Activated CD8-positive, alpha-beta memory T cell treated with anti-CD3 and anti-CD28 coated beads for 1 hour (primary cell): ENCODE measurements at places on chromosomes 3 and 15.

DNA sequence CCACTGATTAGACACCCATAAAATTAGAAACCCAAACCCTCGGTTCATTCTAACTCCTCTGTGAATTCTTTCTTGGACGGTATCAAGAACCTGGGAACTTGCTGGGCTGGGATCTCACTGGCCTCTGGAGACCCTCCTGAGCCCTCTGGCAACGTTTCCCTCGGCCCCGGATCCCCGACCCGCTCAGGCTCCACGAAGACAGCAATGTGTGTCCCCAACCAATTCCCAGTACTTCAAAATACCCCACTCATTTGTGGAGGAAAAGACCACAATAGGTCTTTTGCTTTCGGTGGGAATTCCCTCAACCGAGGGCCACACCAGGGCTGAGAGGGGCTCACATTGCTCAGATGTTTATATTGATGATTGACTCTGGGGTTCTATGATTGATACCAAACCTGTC lies 117.9 kb upstream of the PRR20G start:
- no peak for DNase-seq

DNA sequence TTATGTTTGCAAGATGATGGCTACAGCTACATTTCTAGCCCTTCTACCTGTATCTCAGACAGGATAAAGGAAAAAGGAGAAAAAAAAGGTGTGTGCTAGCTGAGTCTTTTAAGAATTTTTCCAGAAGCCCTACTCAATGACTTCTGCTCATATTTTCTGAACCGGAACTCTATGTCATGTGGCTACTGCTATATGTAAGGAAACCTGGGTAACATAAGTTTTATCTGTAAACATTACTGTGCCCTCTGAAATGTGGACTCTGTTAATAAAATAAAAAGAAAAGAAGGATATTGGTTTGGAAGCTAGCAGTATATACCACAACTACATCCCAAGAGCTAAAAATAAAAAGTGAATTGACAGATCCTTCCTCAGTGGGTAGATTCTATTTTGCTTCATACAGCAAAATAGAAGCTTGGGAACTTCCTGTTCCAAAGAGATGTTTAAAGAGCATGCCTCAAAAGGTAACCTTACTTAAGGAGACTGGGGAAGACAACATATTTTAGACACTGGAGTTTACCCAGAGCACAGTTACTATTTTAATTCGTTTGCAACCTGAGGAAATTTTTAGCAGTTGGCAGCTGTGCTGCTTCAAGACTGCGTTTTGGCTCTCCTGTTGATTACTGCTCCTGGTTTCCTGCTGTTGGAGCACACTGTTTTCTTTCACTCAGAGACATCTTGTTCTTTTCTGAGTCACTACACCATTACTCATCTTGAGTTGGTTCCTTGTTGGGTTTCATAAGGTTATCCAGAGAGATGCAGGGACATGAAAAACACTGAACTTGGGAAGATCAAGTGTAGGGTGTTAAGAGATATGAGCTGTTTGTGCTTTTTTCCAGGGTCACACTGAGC lies 280.7 kb downstream of the NFKBIZ start:
- no peak for DNase-seq

DNA sequence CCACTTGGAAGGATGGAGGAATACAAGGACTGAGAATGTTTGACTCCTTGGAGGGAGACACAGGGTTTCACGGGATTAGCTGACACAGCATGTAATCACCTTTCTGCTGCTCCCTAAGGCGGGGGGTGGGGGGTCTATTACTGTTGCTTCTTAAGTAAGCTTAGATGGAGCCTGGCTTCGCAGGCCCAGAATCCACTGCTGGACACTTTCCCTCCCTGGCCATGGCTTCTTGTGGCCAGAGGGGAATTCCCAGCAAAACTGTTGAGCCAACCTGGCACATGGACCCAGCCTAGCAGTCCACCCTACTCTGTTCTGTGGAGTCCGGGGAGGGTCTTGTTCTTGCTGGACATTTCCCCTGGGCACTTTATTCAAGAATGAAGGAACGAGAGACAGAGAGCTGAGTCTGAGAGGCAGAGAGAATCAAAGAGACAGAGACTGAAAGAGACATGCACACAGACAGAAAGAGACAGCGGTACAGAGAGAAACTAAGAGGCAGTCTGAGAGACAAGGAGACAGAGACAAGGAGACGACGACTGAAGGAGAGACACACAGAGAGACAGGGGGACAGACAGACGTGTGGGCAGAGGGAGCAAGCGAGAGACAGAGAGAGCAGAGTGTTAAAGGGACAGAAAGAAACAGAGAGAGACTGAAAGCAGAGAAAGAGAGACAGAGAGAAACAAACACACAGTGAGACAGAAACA lies 55.6 kb upstream of the DLG1 start:
- DNase-seq: no peak

DNA sequence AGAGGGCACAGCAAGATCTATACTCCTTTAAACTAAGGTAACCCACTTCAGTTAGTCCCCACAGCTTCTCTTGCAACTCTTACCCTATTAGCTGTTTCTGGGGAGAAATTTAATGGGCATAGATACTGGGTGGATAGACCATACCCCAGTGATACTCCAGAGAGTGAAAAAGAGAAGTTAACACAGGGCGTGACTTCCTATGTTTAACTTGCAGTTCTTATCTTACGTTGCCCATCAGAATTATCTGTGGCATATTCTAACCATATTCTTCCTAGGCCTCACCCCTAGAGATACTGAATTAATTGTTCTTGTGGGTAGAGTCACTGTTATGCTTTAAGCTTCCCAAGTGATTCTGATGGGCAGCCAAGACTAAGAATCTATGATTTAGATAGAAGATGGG lies 485.4 kb upstream of the TPRG1 start:
- DNase-seq: no peak

DNA sequence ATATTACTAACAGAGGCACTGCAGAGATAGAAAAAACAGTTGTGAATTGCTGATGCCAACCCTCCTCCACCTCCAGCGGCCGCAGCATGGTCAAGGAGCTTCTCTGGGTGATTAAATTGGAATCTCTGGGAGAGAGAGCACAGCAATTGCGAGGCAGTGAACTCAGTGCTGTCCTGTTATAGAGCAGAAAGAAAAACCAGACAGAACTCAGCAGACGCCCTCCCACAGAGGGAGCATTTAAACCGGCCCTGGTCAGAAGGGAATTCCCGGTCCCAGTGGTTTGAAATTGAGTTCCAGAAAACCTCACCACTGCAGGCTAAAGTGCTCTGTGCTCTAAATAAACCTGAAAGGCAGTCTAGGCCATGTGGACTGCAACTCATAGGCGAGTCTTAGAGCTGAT lies 175.4 kb downstream of the SQOR start:
- DNase-seq: no peak

GRCh38 chr3:76873532-76874242 lies 166.2 kb upstream of the ROBO2 start:
- no peak for DNase-seq

GRCh38 chr3:186110975-186111974 lies 2.4 kb upstream of the ETV5 start:
- DNase-seq: no peak

- DNase-seq: peak; percentile 1
Measured at GRCh38 chr3:16467393-16467792, 46.1 kb downstream of the RFTN1 start.
